Heart right ventricle (tissue), 16 donors: ENCODE measurements at places on chromosomes 7 and 10. TPM values are rescaled to one million over a fixed set of nuclear protein-coding genes. Genes with fewer than 3 reads are reported as not detected.

- peaks cover 55% of the 10 kb centered on the region for H3K27me3 ChIP-seq
- no peak overlapping the region for H3K4me3 ChIP-seq
- H3K27ac ChIP-seq: no peak overlapping the region
- no peaks in the 10 kb centered on the region for H3K4me1 ChIP-seq
- DNase-seq: no peak
These were observed 374.6 kb downstream of the GLRX3 start for GRCh38 chr10:130510755-130511154.

GRCh38 chr10:108425283-108425964, 1260.9 kb upstream of the SORCS1 start:
- H3K27ac ChIP-seq: no peak overlapping the region
- no peak for DNase-seq
- no peaks in the 10 kb centered on the region for H3K27me3 ChIP-seq
- H3K36me3 ChIP-seq: no peaks in the 10 kb centered on the region
- H3K4me1 ChIP-seq: no peaks in the 10 kb centered on the region

DNA sequence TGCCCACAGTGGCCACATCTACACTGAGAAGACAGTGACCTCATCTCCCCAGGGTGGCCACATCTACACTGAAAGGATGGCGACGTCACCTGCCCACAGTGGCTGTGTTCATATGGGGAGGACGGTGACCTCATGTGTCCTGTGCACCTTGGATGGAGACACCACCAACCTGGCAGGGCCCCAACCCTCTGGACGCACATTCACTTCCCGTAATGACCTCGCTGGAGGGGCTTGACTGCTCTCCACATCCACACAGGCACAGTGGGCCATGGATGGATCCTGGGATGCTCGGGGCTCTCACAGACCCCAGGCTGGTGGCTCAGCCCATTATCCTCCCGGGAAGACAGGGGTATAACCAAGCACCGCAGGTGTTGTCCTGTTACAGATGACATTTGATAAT, 69.7 kb upstream of the BTBD16 start:
- no peak overlapping the region for H3K4me3 ChIP-seq
- no peak for DNase-seq
- H3K36me3 ChIP-seq: no peaks in the 10 kb centered on the region

DNA sequence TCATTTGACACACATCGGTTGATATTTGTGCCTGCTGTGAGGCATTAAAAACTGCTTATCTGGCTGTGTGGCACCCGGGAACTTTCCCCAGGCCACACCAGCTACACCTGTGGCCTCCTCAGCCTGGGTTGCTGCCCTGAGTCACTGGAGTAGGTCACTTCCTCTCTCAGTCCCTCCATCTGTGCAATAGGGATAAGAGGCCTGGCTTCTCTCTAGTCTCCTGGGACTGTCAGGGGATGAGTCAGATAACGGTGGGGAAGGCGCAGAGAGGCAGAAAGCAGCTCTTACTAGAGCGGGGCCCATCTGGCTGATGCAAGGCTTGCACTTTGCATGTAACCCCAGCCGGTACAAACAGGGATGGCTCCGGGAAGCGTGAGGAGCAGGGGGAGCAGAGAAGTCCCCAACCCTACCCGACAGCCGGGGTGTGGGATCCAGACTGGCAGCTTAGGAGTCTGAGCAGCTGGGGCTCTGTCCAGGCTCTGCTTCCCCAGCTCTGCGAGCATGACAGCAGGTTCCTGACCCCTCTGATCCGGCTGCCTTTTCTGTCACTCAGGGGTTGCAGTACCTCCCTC, 34.0 kb downstream of the DNAJB12 start:
- peak; percentile 76 for DNase-seq
- H3K4me3 ChIP-seq: no peak overlapping the region
- H3K4me1 ChIP-seq: peaks cover 57% of the 10 kb centered on the region
- no peaks in the 10 kb centered on the region for H3K27me3 ChIP-seq

DNA sequence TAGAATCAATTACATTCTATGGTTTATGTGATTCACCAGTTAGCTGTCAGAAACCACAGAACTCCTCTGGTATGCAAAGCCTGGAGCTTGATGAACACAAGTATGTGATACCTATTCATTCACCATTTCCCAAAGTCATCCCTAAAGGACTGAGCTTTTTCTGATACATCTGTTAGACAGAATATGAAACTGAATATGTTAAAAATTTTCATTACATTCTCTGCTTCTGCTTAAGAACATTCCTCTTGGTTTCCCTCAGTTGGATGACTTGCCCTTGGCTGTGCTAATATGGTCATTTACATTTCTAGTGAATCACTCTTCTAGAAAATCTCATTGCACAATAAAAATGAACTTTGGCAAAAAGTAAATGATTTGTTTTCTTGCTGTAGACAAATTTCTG, 10.8 kb upstream of the PON1 start:
- H3K4me1 ChIP-seq: no peaks in the 10 kb centered on the region
- H3K27ac ChIP-seq: no peak overlapping the region
- H3K27me3 ChIP-seq: no peaks in the 10 kb centered on the region
- no peaks in the 10 kb centered on the region for H3K36me3 ChIP-seq
- H3K4me3 ChIP-seq: no peak overlapping the region

DNA sequence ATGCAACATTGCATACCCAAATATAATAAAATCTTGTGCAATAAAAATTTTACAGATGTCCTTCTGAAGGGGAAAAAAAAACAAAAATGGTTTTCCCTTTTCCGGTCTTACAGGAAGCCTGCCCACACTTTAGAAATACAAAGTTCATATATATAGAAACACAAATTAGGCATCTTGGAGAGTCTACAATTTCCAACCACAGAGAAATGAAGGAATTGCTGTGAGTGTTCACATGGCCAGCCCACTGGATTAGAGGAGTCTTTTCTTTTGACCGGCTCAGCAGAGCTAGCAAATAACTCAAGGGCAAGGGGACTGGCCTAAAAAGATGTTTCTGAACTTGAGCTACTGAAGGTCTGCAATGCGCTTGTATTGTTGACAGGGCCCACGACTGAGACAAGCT, 92.4 kb downstream of the GLI3 start:
- DNase-seq: no peak
- H3K4me3 ChIP-seq: no peak overlapping the region
- H3K4me1 ChIP-seq: peaks cover 9% of the 10 kb centered on the region
- H3K36me3 ChIP-seq: no peaks in the 10 kb centered on the region
- H3K27me3 ChIP-seq: no peaks in the 10 kb centered on the region
- H3K27ac ChIP-seq: no peak overlapping the region

GRCh38 chr10:117424171-117424570, 48.9 kb upstream of the PDZD8 start:
- H3K27ac ChIP-seq: no peak overlapping the region
- no peak for DNase-seq
- H3K36me3 ChIP-seq: no peaks in the 10 kb centered on the region
- no peaks in the 10 kb centered on the region for H3K27me3 ChIP-seq
- H3K4me3 ChIP-seq: no peak overlapping the region

GRCh38 chr10:15898046-15898445, 37.7 kb upstream of the MINDY3 start:
- H3K36me3 ChIP-seq: no peaks in the 10 kb centered on the region
- DNase-seq: no peak
- no peaks in the 10 kb centered on the region for H3K27me3 ChIP-seq
- no peak overlapping the region for H3K27ac ChIP-seq

DNA sequence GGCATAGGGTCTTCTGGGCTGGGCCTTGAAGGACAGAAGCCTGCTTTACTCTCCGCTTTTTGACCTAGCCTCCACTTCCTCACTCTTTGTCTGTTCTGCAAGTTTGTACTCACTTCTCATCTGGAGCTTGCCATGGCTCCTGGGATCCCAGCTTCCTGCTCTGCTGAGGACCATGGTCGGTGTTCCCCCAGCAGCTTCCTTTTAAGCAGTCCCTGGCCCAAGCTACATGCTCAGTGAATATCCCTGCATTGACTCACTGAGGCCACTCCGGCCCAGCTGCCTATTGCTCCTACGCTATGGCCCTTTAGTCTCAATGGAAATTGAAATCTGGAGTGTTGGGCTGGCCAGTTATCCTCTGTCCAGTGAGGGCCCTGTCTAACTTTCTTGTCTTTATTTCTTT, 427.7 kb downstream of the RPS24 start:
- no peak overlapping the region for H3K4me3 ChIP-seq
- H3K36me3 ChIP-seq: no peaks in the 10 kb centered on the region
- DNase-seq: no peak
- no peaks in the 10 kb centered on the region for H3K27me3 ChIP-seq
- no peak overlapping the region for H3K27ac ChIP-seq

DNA sequence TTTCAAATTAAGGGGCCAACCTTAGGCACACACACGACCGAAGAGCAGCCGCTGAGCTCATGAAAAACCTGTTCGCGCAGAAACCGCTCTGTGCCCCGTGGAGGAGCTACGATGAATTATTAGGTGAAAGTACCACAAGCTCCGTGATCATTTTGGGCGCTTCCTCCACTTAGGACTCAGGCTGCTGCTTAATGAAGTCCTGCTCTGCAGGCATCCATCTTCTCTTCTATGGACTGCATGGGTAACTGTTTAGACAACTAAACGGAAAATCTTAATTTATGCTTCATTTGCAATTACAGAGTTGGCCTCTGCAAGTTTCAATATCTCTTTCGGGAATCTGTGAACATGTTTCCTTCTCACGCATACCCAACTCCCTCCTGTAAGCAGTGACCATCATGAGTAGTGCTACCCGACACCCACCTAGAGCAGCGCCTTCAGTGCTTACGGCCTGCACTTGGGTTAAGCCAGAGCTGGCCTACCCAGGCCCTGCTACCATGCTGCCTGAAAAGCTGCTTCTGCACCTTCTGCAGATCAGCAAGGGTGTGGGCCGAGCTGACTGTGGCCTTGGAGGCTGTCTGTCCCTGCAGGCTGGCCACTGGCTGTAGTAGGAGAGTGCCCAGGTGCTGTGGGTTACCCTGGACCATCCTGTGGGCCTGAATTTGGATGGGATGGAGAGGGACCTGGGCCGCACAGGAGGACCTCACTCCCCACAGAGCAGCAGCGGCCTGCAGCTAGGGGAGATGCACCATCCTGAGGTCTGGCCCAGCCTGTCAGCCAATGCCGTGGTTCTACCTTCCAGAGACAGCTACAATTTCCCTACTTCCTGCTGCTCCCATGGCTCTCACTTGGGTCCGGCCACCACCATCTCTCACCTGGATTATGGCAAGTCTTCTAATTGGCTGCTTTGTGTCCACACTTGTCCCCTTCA, 36.0 kb downstream of the GNA12 start:
- no peaks in the 10 kb centered on the region for H3K36me3 ChIP-seq
- H3K4me3 ChIP-seq: no peak overlapping the region
- H3K27me3 ChIP-seq: no peaks in the 10 kb centered on the region
- no peak for DNase-seq

- H3K27ac ChIP-seq: no peak overlapping the region
- H3K27me3 ChIP-seq: no peaks in the 10 kb centered on the region
- no peak for DNase-seq
These were observed 75.7 kb downstream of the VPS41 start for GRCh38 chr7:38833329-38833728.

IFIT2 gene
- polyA plus RNA-seq: 4.6 TPM

ELN gene
- 99.8 TPM for polyA plus RNA-seq

FLNC gene
- polyA plus RNA-seq: 1,054 TPM

HOXA1 gene
- not detected for polyA plus RNA-seq
